Effector memory CD8-positive, alpha-beta T cell (primary cell): ENCODE measurements at places on chromosomes 11 and 22.
A peak's percentile ranks its signal among the peaks of the same experiment; 100 is the strongest.

- DNase-seq = no peak
- no peaks in the 10 kb centered on the region for H3K27me3 ChIP-seq
- no peak overlapping the region for H3K27ac ChIP-seq
- peaks cover 17% of the 10 kb centered on the region for H3K4me1 ChIP-seq
Observed at GRCh38 chr11:44174842-44175241, 79.4 kb downstream of the EXT2 start.

DNA sequence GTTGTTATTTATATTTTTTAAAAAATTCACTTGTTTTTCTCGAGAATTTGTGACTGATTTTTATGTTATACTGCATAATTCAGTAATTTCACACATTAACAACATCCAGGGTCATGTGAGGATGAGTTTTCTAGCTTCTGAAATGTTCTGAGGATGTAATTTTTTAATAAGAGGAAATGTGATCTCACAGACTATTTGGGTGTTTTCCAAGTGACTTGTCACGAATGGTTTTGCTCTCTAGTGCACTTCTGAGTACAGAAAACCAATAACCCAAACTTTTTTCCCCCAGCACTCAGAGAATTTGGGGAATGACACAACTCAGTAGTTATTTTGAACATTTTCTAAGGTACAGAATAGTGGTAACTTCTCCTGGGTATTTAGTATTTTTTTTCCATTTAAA, 821.1 kb upstream of the ARHGAP42 start:
- no peak for DNase-seq
- H3K36me3 ChIP-seq = no peaks in the 10 kb centered on the region
- H3K4me3 ChIP-seq = no peak overlapping the region
- no peak overlapping the region for H3K27ac ChIP-seq

DNA sequence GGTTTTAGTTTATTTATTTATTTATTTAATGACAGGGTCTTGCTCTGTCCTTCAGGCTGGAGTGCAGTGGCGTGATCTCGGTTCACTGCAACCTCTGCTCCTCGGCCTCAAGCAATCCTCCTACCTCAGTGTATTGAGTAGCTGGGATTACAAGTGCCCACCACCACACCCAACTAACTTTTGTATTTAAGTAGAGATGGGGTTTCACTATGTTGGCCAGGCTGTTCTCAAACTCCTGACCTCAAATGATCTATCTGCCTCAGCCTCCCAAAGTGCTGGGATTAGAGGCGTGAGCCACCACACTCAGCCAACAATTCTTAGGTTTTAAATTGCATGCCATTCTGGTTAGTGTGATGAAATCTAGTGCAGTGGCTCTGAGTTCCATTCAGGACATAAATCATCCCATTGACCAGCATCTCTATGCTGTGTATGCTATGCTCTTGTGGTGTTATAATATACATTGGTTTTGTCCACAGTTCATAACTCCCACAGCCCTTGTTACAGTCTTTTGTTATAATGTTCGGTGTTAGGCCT, 28.5 kb downstream of the ZNF280B start:
- H3K4me1 ChIP-seq = no peaks in the 10 kb centered on the region
- H3K27me3 ChIP-seq = no peaks in the 10 kb centered on the region
- no peak overlapping the region for H3K27ac ChIP-seq

DNA sequence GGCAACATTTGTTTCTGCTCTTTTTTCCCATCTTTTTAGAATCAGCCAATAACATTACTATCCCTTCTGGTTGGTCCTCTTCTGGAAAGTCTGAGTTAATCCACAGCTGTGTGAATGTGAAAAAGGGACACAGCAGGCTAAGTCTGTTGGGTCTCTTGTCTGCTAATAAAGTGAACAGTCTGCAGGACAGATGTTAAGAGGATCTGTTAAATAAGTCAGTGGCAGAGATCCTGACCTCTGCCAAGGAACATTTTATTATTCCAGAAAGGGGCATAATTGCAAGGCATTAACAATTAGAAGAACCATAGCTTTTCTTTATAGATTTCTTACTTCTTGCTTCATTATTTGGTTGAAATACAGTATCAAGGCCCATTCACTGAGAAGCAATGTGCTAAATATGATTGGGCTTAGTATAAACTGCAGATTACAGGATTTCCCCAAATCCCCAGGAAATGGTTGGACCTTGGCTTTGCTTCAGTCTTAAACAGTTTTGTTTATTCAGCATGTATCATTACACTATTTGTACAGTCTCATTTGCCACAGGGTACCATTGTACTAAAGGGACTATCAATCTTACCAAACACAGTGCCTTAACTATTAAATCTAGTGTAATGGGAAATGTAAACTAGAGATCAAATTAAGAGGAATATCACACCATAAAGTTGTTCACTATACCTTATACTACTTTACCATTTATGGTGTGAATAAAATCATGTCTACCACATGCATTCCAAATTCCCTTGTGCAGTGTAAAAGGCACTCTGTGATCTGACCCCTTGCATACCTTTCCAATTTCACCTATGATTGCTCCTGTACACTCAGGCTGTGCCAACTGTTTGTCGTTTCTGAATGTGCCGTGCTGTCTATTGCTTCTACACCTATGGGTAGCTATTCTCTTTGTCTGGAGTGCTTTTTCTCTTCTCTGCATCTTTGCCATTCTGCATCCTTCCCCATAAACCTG, 274.0 kb downstream of the SOX6 start:
- H3K27me3 ChIP-seq = no peaks in the 10 kb centered on the region
- no peak for DNase-seq
- H3K36me3 ChIP-seq = no peaks in the 10 kb centered on the region
- H3K4me3 ChIP-seq = no peak overlapping the region

DNA sequence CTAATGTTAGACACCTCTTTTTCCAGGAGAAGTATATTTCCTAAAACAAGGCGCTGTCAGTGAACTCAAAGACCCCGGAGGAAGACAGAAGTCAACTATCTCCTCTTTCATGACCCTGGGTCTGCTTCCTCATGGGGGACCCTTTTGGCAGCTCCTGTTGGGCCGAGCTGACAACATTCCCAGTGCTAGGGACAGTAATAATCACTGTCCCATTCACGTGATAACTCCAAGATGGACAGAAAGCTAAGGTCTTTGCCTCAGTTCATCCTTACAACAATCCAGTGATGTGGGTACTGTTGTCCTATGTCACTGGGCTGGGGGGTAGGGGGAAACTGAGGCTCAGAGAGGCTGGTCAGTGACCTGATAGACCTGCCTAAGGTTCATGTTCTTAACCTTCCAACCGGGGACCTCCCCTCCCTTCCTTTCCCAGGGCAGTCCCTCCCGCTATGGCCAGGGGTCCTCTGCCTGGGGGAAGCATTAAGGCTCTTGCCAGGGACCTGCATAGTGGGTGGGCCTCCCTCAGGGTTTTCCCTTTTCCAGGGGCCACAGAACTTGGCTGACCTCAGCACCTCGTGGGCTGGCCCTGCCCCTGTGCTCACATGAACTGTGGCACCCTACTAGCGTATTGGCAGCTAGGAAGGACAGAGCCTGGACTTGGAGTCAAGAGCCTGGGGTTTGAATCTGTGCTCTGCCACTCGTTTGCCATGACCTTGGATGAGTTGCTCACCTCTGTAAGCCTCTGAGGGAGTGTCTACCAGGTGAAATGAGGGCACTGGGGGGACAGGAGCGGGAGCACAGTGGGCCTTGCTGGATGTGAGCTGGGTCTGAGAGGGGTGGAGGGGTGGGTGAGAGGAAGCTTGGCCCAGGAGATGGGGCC, 53.6 kb downstream of the LRRC32 start:
- H3K27ac ChIP-seq = no peak overlapping the region
- no peak for DNase-seq
- no peak overlapping the region for H3K4me3 ChIP-seq
- H3K27me3 ChIP-seq = peaks cover 7% of the 10 kb centered on the region

DNA sequence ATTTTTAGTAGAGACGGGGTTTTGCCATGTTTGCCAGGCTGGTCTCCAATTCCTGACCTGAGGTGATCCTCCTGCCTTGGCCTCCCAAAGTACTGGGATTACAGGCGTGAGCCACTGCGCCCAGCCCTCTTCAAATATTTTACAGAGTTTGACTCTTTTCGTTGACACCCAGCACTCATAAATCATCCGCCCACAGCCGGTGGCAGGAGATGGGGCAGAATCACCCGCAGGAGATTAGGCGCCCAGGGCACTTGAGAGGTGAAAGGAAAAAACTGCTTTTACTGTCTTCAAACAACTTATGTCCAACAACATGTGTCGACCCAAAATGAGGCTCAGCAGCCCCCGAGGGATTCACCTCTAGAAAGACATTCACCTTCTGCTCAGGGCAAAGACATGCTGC, 56.9 kb downstream of the OSBP2 start:
- H3K36me3 ChIP-seq = no peaks in the 10 kb centered on the region
- no peak for DNase-seq
- H3K4me3 ChIP-seq = no peak overlapping the region
- no peaks in the 10 kb centered on the region for H3K4me1 ChIP-seq
- no peak overlapping the region for H3K27ac ChIP-seq
- H3K27me3 ChIP-seq = no peaks in the 10 kb centered on the region

DNA sequence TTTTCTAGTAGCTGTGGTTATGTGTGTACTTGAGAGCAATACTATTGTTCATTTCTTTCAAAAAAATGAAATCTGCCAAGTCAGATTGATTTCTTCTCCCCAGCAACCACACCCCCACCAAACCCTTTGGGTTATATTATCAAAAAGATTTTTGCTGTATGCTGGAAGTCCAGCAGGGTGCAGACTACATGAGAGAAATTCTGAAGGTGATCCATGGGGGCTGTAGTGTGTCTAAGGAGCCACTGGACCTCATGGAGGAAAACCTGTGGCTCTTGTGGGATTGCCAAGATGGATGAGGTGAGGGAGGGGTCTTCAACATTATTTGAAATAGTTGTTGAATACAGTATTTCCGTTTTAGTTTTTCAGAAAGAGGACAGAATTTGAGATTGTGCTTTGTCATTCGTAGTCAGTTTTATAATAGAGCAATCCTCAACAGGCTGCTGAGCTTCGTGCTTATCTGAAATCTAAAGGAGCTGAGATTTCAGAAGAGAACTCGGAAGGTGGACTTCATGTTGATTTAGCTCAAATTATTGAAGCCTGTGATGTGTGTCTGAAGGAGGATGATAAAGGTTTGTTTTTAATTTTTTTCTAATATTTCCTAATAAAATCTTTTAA, 3.1 kb downstream of the EIF3M start:
- no peaks in the 10 kb centered on the region for H3K27me3 ChIP-seq
- peak overlapping the region; percentile 99 for H3K27ac ChIP-seq

DNA sequence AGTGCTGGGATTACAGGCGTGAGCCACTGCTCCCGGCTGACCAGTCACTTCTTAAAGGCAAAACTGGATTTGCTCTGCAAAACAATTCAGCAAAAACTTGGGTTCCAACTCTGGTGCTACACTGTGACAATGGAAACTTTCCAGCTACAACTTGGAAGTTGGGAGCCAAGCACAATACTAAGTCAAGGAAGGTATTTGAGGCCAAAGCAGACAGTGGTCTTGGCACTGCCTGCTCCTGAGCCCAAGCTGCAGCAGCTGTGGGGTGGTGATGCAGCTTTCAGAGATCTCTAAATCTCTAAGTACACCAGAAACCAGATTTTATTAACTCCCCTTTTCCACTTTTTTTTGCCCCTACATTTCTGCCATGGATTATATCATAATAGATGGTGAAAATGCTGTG, 17.5 kb downstream of the ADM start:
- H3K27ac ChIP-seq = no peak overlapping the region
- H3K4me1 ChIP-seq = peaks cover 3% of the 10 kb centered on the region
- no peaks in the 10 kb centered on the region for H3K36me3 ChIP-seq

- no peaks in the 10 kb centered on the region for H3K36me3 ChIP-seq
- H3K4me3 ChIP-seq = no peak overlapping the region
Observed at GRCh38 chr11:82750643-82751139, 17.0 kb upstream of the FAM181B start.

GRCh38 chr11:8017894-8018483, 30.9 kb downstream of the EIF3F start:
- H3K27me3 ChIP-seq = peaks cover 69% of the 10 kb centered on the region
- peaks cover 12% of the 10 kb centered on the region for H3K4me1 ChIP-seq
- H3K27ac ChIP-seq = peak overlapping the region; percentile 97
- H3K4me3 ChIP-seq = peak overlapping the region; percentile 77

- H3K27ac ChIP-seq = no peak overlapping the region
- H3K36me3 ChIP-seq = no peaks in the 10 kb centered on the region
- peaks cover 6% of the 10 kb centered on the region for H3K27me3 ChIP-seq
- peak overlapping the region; percentile 10 for H3K4me3 ChIP-seq
- DNase-seq = no peak
- H3K4me1 ChIP-seq = no peaks in the 10 kb centered on the region
Observed at GRCh38 chr22:50490531-50491308, 4.1 kb downstream of the MIOX start.

DNA sequence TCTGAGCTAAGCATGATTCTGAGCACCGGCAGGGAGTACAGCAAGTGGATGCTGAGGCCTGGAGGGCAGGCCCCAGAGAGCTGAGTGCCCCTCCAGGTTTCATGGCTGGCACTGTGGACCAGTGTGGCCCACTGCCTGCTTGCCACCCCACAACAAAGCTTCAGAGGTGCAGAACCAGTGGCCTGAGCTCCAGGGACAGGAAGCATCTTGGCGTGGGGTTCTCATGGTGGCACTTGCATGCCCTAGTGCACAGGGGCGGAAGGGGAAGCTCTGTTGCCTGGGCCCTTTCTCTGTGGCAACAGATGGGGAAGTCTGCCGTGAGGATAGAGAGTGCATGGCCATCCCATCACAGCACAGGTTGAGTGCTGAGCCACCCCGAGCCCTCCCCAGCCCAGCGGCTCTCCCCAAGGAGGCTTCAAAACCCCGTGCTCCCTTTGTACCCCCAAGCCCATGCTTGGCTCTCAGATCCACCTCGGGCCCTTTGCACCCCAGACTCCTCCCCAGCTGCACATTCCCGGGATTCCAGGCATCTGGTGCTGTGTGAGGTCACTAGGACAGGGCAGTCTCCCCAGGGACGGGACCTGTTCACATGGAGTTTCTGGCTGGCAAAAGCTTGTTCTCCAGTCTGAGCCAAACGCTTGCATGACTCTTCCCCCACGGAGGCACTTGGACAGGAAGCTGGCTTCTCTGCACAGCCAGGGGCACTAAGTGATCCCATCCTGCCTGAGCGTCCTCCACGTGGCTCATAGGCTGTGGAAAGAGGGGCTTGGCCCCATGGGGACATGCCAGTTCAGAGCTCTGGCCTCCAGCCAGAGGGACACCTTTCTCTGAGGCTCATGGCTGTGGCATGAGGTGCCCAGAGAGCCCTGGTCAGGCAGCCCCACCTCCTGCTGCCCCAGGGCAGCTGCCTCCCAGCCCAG, 4.2 kb downstream of the SLC25A1 start:
- H3K27ac ChIP-seq = no peak overlapping the region
- H3K4me1 ChIP-seq = peaks cover 33% of the 10 kb centered on the region
- H3K36me3 ChIP-seq = peaks cover 23% of the 10 kb centered on the region
- H3K27me3 ChIP-seq = peaks cover 13% of the 10 kb centered on the region
- DNase-seq = no peak

DNA sequence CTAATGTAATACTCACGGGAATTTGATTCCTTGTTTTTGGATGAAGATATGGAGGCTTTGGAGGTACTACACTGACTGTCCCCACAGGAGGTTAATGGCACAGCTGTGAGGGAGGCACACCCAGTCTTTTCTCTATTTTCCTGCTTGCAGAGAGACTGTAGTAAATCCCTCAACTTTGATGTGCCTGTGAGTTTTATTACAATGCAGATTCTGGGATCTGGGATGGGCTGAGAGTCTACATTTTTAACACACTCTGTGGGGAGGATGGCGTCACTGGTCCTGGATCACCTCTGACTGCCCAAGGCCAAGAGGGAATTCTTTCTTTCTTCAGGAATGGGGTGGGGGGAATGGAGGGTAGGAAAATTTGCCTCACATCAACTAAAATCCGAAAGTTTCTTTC, 80.2 kb upstream of the NTM start:
- no peak overlapping the region for H3K27ac ChIP-seq
- no peaks in the 10 kb centered on the region for H3K36me3 ChIP-seq
- H3K27me3 ChIP-seq = no peaks in the 10 kb centered on the region
- H3K4me1 ChIP-seq = no peaks in the 10 kb centered on the region
- H3K4me3 ChIP-seq = no peak overlapping the region
- no peak for DNase-seq
